Stimulated activated CD8-positive, alpha-beta memory T cell treated with anti-CD3 and anti-CD28 coated beads, Interleukin-4, amount 100 ng/mL, for 1 hour (primary cell): ENCODE measurements at places on chromosomes 1 and 21.

DNA sequence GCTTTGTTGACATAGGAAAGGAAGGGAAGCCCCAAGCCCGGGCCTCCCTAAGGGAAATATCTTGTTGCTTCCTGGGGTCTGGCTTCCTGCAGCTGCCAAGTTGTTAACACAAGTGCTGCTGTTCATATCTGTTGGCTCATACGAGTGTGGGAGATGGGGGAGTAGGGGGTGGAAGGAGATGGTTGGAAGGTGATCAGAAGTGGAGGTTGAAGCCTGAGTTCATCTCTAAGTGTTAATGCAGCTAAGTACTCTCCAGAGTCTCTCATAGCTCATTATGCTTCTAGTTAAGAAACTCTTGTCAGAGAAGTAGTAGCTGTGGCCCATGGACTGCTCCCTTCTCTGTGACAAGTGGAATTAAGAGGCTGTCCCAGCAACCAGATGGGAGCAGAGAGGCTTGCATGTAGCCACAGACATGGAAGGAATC is 319.2 kb upstream of the SPAG17 start:
- DNase-seq: no peak

- no peak for DNase-seq
Measured at GRCh38 chr1:214827883-214828282, 224.9 kb downstream of the CENPF start.

GRCh38 chr1:150582371-150582770 is 3.0 kb upstream of the MCL1 start:
- no peak for DNase-seq

DNA sequence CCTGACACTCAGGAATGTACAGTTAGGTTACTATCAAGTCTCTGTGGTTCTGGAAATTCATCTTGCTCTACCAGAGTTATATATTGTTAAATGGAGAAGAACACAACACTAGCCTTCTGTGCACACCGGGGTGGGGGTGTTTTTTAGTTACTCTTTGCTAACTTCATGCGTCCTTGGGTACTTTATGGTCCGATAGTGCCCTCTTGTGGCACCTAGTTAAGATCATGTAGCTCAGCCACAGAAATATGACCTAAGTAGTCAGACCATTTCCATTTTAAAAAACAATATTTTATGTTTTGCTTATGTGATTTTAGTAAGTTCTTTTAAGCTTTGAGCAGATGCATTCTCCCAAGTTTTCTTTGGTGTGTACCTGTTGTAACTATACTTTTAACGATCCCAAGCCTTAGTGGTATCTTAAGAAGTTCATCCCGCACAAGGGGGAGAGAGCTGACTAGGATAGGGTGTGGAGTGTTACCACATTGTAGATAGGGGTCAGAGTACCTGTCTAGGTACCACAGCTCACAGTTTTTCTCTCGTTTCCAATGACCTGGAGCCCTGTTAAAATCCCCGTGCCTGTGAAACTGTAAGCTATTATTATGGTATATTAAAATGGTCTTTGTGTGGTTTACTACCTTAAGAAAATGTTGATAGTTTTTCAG is 20.6 kb upstream of the SH3D21 start:
- DNase-seq: peak; percentile 32

GRCh38 chr1:9037476-9038337 is 11.5 kb upstream of the SLC2A7 start:
- no peak for DNase-seq

- DNase-seq: no peak
Measured at GRCh38 chr1:111221633-111222291, 5.8 kb upstream of the CHI3L2 start.

DNA sequence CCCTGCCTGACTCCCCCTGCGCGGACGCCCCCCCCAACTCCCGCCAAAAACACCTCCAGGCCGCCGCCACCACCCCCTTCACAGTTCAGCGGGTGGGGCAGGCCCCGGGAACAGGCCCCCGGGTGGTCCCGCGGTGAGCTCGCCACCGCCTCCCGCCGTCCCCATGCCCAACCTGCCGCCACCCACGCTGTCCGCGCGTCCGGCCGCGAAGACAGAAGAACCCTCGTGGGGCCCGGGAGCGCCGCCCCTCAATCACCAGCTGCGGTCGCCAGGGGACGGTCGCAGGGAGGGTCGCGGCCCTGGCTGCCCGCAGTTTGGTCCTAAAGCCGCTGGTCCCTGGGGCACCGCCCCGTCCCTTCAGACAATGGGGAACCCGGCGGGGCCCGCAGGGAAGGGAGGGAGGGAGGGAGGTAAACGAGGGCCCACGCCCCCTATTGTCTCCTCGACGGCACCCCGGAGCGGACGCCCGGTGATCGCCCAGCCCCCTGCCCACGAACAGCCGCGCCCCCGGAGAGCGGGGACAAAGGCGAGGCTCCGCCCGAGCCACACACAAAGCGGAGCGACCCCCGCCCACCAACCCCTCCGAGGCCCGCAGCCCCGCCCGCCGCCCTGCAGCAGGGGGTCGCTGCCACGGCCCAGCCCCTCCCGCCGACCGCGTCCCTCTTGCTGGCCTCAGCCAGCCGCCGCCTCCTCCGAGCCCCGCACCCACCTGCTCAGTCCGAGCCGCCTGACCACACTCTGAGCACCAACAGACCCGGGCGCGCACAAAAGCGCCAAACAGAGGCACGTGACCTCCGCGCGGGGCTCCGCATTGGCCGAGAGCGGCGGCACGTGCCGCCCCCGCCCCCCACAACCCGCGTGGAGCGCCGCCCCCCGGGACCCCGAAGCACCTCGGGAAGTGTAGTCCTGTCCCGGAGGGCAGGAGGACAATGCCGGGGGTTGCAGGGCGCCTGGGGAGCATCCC is at the start of gene STMN1:
Gene STMN1 (minus strand): TSS at position 740 of the 964 bp plus-strand sequence. CDS start 1,743 bp downstream, outside the sequence.
- peak; percentile 80 for DNase-seq
